ENCODE measurements at places on chromosomes 2 and 18.
A peak's percentile ranks its signal among the peaks of the same experiment; 100 is the strongest.

- no peak for DNase-seq
Measured at GRCh38 chr18:56747857-56748256, 96.7 kb downstream of the WDR7 start.

DNA sequence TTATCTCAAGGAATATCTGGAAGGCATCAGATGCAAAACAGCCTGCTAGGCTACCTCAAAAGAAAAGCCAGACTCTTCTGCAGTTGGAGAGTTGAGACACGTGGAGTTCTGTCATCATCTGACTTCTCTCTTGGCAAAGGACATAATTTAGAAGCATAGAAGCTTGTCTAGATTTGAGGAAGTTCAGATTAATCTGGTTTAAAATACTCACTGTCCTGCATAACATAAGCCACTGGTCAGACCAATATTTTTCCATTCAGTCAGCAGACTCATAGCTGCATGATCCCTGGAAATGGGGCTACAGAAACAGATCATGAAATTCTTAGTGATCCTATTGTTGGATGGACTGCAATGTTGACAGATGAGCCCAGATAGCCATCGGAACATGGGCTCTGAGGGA is 349.0 kb downstream of the TXNL1 start:
- DNase-seq = no peak

- no peak for DNase-seq
Measured at GRCh38 chr2:3839476-3839875, 136.1 kb downstream of the DCDC2C start.

DNA sequence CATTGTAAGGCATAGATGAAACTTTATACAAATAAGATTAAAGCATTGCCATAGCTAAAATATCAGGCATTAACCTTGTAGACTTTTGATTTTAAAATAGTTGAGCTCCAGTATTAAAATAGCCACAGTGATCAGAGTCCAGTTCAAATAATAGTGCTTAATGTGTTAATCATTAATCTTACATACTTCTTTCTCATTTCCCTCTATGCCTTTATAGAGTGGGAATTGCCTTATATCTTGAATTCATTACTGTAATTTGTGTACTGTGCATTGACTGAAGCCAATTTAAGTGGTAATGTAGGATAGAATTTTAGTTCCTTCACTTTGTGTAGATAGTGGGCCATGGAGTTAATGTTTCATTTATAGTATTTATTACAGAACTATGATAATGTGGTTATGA is 549.2 kb upstream of the VWC2L start:
- no peak for DNase-seq

- no peak for DNase-seq
Measured at GRCh38 chr2:229118927-229119326, 152.2 kb downstream of the PID1 start.

- no peak for DNase-seq
Measured at GRCh38 chr2:939936-940601, 10.6 kb upstream of the SNTG2 start.

DNA sequence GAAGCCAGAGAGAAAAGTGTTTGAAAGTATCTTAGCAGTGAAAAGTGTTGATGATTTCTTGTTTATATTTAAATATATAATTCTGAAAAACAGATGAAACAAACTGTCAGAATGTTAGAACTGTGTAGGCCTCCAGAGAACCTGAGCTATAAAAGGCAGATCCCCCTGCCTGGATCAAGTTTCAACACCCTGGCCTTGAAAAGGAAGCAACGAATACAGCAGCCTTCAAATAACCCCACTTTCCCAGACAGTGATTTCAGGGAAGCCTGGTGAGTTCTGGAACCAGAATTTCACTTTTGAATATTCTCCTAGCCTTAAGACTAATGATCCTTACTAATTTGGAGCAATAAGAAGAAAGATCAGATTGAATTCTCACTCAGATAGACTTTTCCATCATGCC is 13.3 kb upstream of the TRIM43 start:
- no peak for DNase-seq

GRCh38 chr2:165431014-165431413 is 38.5 kb upstream of the CSRNP3 start:
- no peak for DNase-seq

DNA sequence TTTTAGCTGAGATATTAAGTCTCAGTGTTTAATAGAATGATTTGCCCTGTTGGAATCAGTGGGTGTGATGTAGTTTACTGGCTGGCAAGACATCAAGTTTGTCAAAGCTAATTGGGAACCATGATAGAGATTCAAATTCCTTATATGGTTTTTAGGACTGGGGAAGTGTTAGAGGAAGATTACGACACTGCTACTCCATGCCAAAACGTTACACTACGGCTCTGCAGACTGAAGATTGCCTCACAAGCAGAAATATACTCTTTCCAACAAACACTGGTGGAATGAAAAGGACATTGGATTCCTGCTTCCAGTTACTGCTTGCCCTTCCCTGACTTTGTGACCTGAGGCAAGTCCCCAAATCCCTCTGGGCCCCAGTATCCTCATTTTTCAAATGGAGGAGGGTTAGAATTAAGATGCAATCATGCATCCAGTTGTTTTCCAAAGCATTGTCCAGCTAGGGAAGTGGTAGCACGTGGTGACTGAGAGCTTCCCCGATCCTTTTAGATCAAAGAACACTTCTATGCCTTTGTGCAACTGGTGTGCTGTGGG is 147.6 kb downstream of the CDC42EP3 start:
- no peak for DNase-seq

GRCh38 chr18:42030586-42031182 is 75.7 kb downstream of the PIK3C3 start:
- no peak for DNase-seq

- DNase-seq = no peak
Measured at GRCh38 chr18:13376841-13377351, 158.3 kb downstream of the LDLRAD4 start.

GRCh38 chr2:73981081-73982001 is 3.4 kb upstream of the TET3 start:
- no peak for DNase-seq

- no peak for DNase-seq
Measured at GRCh38 chr2:1400943-1401735, 12.1 kb upstream of the TPO start.

DNA sequence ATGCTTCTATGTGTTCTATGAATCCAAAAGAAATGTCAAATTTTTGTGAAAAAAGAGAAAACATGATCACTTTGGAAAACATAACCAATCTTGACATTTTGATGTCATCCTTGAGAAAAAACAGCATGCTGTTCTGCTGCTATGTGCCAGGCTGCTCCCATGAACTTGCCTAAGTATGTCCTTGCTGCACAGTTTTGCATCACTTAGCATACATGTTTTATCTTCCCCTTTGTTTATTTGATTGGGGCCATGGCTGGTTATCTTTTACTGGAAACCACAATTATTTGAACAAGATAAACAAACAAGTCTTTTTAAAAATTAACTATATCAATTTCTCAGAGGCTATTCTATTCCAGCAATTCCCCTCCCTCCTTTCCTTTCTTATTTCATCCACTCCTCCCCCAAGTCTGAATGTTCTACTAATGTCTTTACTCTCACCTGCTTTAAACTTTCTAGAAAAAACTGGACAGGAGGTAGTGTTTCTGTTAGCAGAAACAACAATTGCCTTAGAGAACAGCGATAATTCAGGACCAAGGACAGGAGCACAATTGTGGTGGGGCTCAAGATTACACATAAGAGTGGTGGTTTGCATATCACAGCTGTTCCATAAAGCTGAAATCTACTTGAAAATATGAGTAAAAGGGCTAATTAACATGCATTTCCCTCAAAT is 6.7 kb downstream of the AOX1 start:
- DNase-seq = no peak

DNA sequence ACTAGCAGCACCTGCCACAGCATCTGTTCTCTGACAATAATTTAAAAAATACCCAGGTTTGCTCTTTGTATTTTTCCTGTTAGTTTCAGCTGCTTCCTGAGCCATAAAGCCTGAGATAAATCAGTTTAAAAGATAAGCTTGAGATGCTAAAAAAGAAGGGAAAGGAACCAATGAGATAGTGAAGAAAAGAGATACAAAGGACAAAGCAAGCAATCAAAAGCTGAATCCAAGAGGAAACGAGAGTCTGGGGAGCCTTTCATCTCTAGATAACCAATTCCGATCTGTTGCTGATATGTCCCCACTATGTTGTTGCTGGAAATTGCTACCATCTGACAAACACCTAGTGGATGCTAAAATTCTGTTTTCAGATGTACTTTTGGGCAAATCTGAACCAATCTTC is 201.4 kb downstream of the RBM43 start:
- no peak for DNase-seq

DNA sequence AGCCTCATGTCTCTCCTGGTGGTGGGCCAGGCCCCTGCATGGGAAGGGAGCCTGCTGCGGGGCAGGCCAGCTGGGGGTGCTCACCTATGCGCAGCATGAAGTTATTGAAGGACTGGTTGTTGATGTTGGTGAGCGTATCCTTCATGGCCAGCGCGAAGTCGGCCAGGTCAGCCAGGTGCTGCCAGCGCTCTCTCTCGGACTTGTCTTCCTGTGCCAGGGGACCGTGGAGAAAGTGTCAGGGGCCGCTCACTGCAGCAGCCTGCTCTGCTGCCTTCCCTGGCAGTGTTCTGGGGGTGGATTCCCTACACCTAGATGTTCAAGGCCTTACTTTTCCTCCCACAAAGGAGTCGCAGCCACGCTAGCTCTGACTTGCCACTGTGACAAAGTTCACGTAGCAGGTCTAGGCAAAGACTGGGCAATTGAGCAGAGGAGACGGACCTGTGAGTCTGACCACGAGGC is 28.2 kb downstream of the CENPO start:
- no peak for DNase-seq

DNA sequence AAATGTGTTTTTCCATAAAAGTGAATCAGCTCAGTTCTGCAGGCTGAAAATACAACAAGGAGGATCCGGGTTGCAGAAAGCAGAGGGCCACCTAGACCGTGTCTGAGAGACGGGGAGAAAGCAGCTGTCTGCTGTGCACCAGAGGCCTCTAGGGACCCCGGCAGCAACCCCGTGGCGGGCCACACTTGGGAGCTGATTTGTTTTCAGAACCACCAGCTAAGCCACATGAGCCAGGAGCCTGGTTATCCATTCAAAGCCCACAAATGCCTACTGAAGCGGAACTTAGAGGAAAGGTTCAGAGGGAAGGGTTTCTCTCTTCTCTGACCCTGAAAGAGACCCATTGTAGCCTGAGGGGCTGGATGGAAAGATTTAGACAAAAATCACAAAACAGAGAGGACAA is 28.4 kb upstream of the ID2 start:
- DNase-seq = no peak

- DNase-seq = no peak
Measured at GRCh38 chr2:107657049-107657448, 169.6 kb upstream of the RGPD4 start.

DNA sequence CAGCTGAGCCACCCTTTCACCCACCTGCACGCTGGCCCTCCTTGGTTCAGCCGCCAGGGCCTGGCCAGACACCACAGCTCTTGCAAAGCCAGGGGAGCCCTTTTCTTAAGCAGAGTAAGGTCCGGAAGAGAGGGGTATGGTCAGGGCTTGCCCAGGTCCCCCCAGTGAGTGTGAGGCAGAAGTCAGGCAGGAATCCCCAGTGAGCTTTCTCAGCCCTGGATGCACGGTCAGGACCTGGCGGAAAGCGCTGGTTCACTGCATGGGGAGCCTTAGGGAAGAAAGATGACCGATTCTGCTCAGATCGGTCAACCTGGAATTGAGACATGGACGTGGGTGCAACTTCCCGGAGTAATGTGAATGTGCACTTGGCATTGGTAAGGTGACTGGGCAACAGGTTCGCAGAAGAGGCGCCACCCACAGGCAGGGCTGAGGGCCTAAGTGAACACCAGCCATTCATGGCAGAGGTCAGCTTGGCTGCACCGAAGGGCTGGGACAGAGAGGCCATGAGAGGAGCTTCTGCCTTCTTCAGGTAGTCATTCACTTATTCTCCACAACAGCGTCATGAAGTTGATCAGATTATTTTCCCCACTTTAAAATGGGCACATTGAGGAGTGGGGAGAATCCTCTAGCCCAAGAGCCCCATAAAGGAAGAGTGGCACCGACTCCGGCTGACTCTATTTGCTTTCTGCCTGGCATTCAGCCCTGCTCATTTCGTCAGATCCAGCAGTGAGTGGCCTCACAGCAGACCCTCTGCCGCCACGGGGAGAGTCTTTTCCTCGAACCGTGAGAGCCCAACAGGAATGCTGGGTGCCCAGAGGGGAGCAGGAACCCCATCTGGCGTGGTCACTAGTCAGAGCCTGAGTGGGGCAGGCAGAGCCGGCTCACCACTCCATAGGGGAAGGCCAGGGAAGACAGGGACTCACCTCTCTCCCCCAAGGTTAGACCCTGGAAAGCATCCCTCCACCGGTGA is 35.8 kb downstream of the SCTR start:
- no peak for DNase-seq

DNA sequence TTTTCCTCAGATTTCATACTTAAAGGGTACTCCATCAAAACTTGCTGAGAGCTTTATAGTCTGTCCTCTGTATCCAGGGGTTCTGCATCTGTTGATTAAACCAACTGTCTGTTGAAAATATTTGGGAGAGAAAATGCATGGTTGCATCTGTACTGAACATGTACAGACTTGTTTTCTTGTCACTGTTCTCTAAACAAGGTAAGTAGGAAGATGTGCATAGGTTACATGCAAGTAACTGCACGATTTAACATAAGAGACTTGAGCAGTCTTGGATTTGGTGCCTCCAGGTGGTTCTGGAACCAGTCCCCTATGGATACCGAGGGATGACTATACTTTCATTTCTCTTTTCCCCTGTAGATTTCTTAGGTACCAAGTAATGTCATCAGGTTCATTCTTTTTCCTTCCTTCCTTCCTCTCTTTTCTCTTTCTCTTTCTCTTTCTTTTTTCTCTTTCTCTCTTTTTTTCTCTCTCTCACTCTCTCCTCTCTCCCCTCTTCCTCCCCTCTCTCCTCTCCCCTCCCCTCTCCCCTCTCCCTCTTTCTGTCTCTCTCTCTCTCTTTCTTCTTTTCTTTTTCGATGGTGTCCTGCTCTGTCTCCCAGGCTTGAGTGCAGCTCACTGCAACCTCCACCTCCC is 23.2 kb downstream of the ADNP2 start:
- no peak for DNase-seq

GRCh38 chr2:176140513-176141317 is 10.6 kb upstream of the HOXD4 start:
- peak; percentile 86 for DNase-seq

DNA sequence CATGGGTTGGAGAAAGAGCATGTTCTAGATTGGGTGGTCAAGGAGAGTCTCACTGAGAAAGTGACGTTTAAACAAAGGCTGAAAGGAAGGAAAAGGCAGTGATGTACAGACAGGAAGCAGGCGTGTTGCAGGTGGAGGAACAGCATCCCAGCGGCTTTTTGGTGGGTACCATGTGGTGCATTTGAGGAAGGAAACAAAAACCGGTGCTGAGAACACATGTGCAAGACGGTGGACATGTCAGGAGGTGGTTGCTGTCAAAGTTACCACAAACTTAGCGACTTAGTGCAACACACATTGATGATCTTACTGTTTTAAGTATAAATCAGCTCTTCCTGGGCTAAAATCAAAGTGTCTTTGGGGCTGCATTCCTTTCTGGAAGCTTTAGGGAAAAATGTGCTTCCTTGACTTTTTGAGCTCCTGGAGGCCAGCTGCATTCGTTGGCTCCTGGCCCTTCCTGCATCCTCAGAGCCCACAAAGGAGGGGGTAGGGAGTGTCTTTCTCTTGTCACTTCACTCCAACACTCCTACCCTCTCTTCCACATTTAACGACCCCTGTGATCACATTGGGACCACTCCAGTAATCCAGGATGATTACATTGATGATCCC is 380.6 kb downstream of the FBXO15 start:
- DNase-seq = no peak

- no peak for DNase-seq
Measured at GRCh38 chr2:112621790-112622527, 23.8 kb upstream of the SLC20A1 start.

Data from NCI-H1930 (cell line).